ENCODE measurements at places on chromosomes 5 and 9.
A peak's percentile ranks its signal among the peaks of the same experiment; 100 is the strongest.

DNA sequence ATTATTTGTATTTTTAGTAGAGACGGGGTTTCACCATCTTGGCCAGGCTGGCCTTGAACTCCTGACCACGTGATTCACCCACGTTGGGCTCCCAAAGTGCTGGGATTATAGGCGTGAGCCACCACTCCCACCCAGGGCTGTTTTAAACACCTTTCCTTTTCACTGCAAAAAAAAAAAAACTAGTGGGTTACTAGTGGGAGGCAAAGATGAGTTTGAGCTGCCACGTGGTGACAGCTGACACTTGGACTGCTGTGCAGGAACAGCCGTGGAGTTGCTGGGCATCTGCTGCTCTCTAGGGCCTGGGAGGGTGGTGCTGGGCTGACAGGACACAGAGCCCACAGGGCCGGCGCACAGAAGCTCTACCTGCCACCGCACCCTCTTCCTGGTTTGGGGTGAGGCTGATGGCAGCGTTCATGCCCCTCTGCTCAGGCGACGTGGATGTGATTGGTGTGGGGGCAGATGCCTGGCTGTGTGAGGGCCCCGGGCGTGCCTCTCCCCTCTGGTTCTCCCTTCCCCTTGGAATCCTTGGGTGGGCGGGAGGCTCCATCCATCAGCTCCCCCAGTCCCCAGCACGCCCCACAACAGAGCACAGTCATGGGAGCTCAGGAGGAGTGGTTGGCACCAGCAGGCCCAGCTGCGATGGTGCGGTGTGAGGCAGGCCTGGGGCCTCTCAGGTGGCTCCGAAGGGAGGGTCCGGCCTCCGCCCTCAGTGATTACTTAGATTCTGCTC lies 16.9 kb downstream of the RABL6 start:
- no peak for DNase-seq

- no peak for DNase-seq
Measured at GRCh38 chr9:90162819-90163218, 479.8 kb downstream of the DIRAS2 start.

DNA sequence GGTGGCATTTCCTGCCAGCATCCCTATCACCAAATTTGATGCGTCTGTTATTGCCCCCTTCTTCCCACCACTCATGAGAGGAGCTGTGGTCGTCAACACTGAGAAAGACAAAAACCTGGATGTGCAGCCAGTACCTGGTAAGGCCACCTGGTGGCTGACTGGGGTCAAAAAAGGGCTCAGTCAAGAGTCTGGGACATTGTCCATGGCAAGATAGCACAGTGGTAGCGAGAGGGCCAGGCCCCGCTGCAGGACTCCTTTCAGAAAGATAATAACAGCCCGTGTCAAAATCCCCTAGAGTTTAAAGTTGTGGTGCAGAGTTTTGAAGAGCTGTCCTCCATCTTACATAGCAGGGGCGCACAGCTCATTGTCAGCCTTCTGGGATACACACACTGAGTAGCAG lies 40.8 kb downstream of the CSF1R start:
- no peak for DNase-seq

DNA sequence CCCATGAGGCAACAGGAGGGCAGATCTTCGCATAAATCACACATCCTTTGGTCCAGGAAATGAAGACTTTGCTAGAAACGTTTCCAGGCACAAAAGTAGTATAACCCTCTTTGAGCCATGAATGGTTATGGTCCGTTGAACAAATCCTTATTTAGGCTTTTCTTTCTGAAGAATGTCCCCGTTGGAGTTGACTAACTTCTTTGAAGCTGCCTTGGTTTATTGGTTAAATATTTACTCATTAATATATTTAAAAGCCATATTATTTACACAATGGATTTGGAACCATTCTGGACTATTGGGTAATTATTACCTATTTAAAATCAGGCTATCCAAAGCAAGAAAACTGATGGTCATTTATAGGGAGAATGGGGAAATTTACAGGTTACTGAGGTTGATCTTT lies 347.6 kb upstream of the SLC30A5 start:
- no peak for DNase-seq

DNA sequence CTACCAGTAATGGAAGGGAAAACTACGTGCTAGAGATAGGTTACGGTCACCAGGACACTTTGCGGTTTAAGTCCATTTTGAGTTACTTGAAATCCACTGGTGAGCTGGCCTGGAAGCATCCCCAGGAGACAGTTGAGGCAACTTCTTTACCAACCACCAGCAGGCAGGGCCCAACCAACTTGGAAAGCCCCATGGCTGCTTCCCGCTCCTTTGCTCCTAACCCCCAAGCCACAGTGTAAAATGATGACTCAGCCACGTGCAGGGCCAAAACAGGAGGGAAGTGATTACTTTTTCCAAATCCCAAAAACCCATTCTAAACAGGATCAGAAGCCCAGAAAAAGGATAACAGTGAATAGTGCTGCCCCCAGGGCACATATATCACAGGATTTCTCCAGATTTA lies 87.4 kb downstream of the PAX5 start:
- DNase-seq = peak; percentile 21

GRCh38 chr5:16931334-16932110 lies 4.6 kb downstream of the MYO10 start:
- no peak for DNase-seq

GRCh38 chr9:75491533-75491932 lies 398.9 kb upstream of the PCSK5 start:
- DNase-seq = no peak

DNA sequence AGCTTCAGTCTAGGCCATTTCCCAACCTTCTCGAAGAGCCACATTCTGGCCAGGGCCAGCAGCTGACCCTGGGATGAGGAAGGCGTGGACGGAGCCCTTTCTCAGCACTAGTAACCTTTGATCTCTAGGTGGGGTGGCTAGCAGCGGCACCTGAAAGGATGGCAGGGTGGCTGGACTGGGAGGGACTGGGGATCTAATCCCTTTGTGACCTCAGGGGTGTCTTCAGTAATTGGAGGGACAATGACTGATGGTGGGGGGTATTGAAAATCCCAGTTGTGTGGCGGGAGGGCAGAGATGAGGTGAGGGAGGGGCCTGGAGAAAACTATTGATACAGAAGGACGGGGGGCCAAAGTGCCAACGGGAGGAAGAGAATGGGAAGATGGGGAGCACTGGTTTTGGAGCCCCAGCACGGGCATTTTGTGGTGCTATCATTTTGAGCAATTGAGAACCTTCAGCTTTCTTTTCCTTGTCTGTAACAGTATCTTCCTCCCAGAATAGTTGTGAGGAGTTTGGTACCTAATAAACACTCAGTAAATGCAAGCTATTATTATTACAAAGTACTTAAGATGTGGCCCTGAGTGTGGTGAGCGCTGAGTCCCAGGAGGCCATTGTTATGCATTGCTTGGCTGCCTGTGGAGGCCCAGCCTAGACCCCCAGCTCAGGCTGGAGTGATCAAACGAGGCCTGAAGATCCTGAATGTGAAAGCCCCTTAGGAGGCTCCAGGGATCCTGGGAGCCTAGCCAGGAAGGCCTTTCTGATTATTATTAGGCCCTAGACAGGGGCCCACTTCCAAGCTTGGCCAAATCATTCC lies 37.3 kb upstream of the UBE2D2 start:
- no peak for DNase-seq

DNA sequence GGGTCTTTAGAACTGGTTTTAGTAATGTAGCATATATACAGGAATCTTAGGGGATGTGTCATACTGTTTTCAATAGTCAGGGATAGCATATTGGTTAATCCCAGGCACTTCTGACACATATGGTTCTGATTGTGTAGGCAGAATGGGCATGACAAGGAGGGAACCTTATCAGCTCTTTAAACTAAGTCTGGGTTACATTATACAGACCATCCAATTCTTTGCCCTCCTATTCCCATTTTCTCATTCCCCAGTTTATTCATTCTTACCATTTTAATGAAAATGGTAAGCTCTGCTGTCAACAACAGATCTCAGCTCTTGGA lies 85.1 kb downstream of the NDUFAF2 start:
- DNase-seq = no peak

DNA sequence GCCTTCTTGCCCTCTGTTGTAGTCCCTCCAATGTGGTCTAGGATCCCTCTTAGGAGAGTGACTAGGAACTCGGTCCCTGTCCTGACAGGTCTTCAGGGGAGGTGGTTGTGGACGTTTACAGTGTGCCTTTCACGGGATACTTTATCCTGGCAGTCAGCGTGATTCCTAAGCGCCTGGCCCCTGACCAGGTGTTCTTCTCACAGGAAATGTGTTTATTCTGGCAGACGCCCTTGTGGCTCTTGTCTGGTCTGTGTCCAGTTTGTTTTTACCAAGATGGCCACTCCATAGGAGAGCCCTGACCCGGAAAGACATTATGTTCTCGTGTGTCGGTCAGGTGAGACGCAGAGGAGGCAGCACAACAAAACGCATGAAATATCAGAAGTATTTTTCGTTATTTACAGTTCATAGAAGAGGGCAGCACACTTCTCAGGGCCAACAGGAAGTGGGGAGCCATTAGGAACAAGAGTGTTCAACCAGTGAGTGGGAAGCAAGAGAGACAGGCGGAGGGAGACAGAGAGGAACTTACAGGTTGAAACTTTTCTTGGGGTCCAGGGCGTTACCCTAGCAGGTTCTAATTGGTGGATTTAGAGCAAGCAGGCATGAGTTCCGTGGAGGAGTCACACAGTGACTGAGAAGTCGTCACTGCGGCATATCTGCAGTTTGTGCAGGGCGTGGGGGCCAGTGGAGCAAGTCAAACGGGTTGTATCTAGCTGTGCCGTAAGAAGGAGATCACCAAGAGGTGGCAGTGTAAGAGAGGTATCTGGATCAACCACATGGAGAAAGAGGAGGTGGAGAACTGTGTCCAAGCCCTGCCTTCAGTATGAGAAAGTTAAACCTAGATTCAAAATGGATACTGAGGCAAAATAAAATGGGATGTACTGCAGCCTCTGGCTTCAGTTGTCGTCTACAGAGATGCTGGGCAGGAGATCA lies 412.9 kb downstream of the ZSWIM6 start:
- no peak for DNase-seq

DNA sequence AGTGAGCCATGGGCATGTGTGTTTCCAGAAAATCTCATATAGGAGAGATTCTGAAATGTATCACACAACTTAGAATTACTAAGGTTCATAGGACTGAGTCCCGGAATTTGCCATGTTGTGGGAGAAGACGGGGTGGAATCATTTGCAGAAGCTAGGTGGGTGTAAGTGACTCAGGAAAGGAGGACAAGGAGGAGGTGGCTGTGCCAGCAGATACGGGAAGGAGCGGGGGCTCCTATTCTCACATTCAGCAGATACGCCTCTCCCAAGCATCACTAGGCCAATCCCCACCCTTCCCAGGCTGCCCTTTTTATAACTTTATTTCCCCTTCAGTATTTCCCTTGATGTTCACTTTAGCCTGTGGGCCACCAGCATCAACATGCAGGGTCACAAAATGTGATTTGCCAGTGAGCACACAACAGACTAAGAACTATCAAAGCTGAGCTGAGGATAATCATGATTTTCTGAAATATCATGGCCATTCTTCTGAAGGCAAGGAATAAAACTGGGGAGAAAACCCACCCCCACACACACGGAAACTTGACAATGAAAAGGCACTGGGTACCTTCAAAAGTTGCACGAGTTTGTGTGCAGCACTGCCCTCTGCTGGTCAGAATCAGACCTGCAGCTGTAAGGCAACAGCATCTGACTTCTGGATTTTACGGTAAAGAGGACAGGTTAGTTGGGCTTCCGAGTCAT lies 133.2 kb downstream of the MTX3 start:
- peak; percentile 92 for DNase-seq

GRCh38 chr5:112239996-112240395 lies 179.1 kb downstream of the EPB41L4A start:
- no peak for DNase-seq

DNA sequence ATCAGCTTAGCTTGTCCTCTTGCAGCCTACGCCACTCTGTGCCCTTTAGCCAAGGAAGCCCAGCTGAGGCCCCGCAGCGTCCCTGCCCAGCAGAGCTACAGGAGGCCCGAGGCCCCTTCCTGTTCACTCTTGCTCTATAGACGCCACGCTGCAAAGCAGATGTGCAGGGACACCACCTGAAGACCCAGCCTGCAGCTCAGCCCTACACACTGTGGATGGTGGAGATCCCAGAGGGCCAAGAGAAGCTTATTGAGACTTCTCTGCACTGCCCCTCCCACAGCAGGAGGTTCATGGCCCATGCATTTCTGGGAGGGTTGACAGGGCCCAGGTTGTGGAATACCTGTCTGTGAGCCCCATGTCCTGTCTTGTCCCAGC lies 33.6 kb downstream of the IRF1 start:
- peak; percentile 64 for DNase-seq

DNA sequence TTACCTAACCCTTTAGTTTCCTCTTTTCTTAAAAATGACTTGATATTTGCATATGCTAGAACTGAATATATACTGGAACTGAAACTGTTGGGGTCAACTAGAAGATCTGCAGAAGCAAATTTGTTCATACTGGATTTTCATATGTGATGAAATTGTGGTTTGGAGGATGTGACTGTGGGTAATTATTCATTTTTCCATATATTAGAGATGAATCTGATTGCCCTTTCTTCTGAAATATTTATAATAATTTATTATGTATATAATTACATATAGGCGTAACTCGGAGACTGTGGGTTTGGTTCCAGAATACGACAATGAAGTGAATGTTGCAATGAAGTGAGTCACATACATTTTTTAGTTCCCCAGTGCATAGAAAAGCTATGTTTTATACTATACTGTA lies 149.1 kb downstream of the ATP10B start:
- DNase-seq = no peak

GRCh38 chr9:119003201-119003611 lies 366.0 kb downstream of the BRINP1 start:
- no peak for DNase-seq

GRCh38 chr5:18098691-18099090 lies 464.4 kb downstream of the TAF11L14 start:
- DNase-seq = no peak

DNA sequence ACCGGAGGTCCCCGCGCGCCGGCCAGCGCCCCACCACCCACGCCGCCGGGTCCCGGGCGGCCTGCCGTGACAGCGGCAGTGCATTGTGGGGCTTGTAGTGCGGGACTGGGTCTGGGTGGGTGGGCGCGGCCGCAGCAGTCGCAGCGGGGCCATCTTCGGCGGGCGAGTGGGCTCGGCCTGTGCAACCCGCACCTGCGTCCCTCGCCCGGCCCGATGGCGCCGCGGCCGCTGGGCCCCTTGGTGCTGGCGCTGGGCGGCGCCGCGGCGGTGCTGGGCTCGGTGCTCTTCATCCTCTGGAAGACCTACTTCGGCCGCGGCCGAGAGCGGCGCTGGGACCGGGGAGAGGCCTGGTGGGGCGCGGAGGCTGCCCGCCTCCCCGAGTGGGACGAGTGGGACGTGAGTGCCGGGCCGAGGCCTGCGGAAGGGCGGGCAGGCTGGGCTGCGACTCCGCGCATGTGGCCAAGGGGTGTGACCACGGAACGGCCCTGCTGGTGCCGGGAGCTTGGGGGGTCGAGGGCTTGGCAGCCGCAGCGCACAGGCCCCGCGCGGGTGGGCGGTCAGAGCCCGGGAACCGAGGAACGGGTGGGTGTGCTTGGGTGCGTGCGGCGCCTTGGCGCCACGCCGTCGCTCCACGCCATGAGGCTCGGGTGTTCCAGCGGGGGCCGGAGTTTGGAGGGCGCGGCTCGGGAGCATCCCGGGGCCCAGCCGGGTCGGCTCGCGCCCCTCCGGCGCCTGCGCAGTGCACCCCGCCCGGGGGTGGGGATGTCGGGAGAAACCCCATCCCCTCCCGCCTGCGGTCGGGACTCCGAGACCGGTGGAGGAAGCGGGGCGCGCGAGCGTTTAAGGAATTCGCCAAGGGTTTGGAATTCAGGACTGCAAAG lies at the start of gene ARL10:
Gene ARL10 (plus strand): TSS at position 137 of the 881 bp plus-strand sequence. CDS start 77 bp downstream, at position 214.
- DNase-seq = peak; percentile 86

GRCh38 chr5:147398860-147399259 lies 111.0 kb downstream of the DPYSL3 start:
- no peak for DNase-seq

- DNase-seq = no peak
Measured at GRCh38 chr5:28807195-28807729, 1768.9 kb upstream of the CDH9 start.
